ENCODE measurements at places on chromosomes 4 and X.

DNA sequence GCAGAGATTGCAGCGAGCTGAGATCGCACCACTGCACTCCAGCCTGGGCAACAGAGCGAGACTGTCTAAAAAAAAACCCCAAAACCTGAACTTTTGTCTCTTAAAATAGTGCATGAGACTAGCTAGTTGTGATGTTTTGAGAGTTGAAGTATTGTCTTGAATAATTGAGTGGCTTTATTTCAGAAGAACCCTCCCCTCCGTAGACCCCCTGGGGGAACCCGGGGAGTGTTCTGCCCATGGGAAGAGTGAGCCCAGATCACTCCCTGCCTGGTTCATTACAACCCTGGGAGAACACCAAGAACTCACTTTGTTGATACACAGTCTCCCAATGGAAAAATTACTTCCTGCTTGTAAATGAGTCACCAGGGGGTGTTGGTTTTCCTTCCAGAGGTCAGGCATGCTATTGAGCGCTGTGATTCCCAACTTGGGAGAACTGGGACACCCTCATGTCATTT lies 65.3 kb upstream of the SHISA3 start:
- H3K27ac ChIP-seq, result no peak overlapping the region
- H3K4me1 ChIP-seq, result no peaks in the 10 kb centered on the region
- H3K36me3 ChIP-seq, result no peaks in the 10 kb centered on the region
- DNase-seq, result no peak
- no peaks in the 10 kb centered on the region for H3K27me3 ChIP-seq
- no peak overlapping the region for H3K4me3 ChIP-seq

DNA sequence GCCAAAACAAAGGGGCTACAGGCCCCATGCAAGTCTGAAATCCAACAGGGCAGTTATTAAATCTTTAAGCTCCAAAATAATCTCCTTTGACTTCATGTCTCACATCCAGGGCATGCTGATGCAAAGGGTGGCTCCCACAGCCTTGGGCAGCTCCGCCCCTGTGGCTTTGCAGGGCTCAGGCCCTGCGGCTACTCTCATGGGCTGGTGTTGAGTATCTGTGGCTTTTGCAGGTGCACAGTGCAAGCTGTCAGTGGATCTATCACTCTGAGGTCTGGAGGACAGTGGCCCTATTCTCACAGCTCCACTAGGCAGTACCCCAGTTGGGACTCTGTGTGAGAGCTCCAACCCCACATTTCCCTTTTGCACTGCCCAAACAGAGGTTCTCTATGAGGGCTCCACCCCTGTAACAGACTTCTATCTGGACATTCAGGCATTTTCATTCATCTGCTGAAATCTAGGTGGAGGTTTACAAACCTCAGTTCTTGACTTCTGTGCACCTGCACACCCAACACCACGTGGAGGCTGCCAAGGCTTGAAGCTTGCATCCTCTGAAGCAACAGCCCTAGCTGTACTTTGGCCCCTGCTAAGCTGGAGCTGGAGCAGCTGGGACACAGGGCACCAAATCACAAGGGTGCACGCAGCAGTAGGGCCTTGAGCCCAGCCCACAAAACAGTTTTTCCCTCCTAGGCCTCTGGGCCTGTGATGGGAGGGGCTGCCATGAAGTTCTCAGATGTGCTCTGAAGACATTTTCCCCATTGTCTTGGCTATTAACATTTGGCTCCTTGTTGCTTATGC lies 154.8 kb upstream of the PDE5A start:
- DNase-seq, result no peak
- no peaks in the 10 kb centered on the region for H3K27me3 ChIP-seq
- no peaks in the 10 kb centered on the region for H3K4me1 ChIP-seq
- no peaks in the 10 kb centered on the region for H3K36me3 ChIP-seq
- no peak overlapping the region for H3K4me3 ChIP-seq

- H3K4me1 ChIP-seq, result no peaks in the 10 kb centered on the region
- H3K27ac ChIP-seq, result no peak overlapping the region
- DNase-seq, result no peak
- no peaks in the 10 kb centered on the region for H3K27me3 ChIP-seq
- no peak overlapping the region for H3K4me3 ChIP-seq
- H3K36me3 ChIP-seq, result no peaks in the 10 kb centered on the region
Observed at GRCh38 chr4:108884596-108884995, 121.7 kb upstream of the ETNPPL start.

- no peak overlapping the region for H3K27ac ChIP-seq
- no peaks in the 10 kb centered on the region for H3K27me3 ChIP-seq
- H3K4me3 ChIP-seq, result no peak overlapping the region
- no peak for DNase-seq
- no peaks in the 10 kb centered on the region for H3K36me3 ChIP-seq
Observed at GRCh38 chr4:53961351-53961750, 103.1 kb downstream of the CHIC2 start.

DNA sequence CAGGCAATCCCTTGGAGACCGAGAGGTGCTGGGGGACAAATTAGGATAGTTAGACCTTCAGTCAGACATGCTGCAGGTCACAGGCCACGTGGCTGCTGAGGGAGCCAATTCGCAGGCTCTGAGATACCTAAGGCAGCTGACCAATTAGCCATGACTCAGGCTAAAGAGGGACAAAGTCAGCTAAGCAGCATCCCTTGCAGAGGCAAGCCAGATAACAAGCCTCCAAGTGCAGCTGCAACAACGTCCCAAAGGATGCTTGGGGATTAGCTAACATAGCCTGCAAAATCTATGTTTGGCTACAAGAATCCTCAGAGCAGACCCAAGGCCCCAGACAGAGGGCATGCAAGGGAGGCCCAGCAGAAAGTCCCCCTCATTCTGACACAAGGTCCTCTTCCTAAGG lies 93.5 kb downstream of the SEL1L3 start:
- peaks cover 1% of the 10 kb centered on the region for H3K4me1 ChIP-seq
- H3K36me3 ChIP-seq, result no peaks in the 10 kb centered on the region
- no peak for DNase-seq
- no peak overlapping the region for H3K27ac ChIP-seq
- H3K4me3 ChIP-seq, result no peak overlapping the region
- no peaks in the 10 kb centered on the region for H3K27me3 ChIP-seq

- H3K27ac ChIP-seq, result no peak overlapping the region
- no peak overlapping the region for H3K4me3 ChIP-seq
- no peak for DNase-seq
- no peaks in the 10 kb centered on the region for H3K27me3 ChIP-seq
Observed at GRCh38 chr4:55038176-55038890, 87.1 kb downstream of the KDR start.

DNA sequence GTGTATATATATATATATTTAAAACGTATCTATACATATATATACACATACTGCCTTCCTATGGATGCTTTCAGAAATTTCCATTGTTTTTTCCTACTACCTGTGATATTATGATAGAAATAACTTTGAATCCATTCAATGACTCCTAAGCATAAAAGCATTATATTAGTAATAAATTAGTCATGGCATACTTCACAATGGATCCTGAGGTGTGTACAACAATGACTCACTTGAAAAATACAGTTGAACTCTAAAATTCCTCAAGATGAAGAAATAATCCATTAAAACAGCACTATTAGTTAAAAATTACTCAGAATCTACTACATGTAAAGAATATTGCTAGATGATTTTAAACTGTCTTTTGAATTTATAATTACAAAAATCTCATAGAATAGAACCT lies 201.1 kb downstream of the STPG2 start:
- no peak for DNase-seq
- H3K4me1 ChIP-seq, result no peaks in the 10 kb centered on the region
- no peak overlapping the region for H3K27ac ChIP-seq

- no peak overlapping the region for H3K4me3 ChIP-seq
- H3K27me3 ChIP-seq, result no peaks in the 10 kb centered on the region
- no peaks in the 10 kb centered on the region for H3K36me3 ChIP-seq
- no peak for DNase-seq
- no peaks in the 10 kb centered on the region for H3K4me1 ChIP-seq
Observed at GRCh38 chr4:163666332-163666873, 171.9 kb downstream of the TMA16 start.

DNA sequence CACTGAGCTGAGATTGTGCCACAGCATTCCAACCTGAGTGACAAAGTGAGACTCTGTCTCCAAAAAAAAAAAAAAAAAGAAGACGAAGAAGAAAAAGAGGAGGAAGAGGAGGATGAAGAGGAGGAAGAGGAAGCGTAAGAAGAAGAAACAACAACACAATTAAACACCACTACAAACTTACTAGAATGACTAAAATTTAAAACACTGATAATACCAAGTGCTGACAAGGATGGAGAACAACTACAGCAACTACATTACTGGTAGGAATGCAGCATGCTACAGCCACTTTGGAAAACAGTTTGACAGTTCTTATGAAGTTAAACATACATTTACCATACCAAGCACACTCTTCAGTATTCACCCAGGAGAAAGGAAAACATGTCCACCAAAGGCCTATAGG lies 24.1 kb downstream of the LRBA start:
- no peaks in the 10 kb centered on the region for H3K4me1 ChIP-seq
- H3K27ac ChIP-seq, result no peak overlapping the region
- DNase-seq, result no peak
- no peaks in the 10 kb centered on the region for H3K27me3 ChIP-seq
- no peak overlapping the region for H3K4me3 ChIP-seq
- H3K36me3 ChIP-seq, result no peaks in the 10 kb centered on the region

GRCh38 chr4:161604516-161605300 lies 559.1 kb downstream of the FSTL5 start:
- H3K27me3 ChIP-seq, result no peaks in the 10 kb centered on the region
- no peak overlapping the region for H3K27ac ChIP-seq
- no peak overlapping the region for H3K4me3 ChIP-seq

GRCh38 chrX:121902463-121902862 lies 855.1 kb downstream of the GLUD2 start:
- no peak overlapping the region for H3K27ac ChIP-seq
- no peaks in the 10 kb centered on the region for H3K27me3 ChIP-seq
- DNase-seq, result no peak
- no peak overlapping the region for H3K4me3 ChIP-seq
- no peaks in the 10 kb centered on the region for H3K36me3 ChIP-seq
- no peaks in the 10 kb centered on the region for H3K4me1 ChIP-seq

GRCh38 chr4:121053601-121054143 lies 18.7 kb downstream of the NDNF start:
- no peak for DNase-seq
- H3K27me3 ChIP-seq, result no peaks in the 10 kb centered on the region
- H3K4me1 ChIP-seq, result peaks cover 7% of the 10 kb centered on the region
- H3K4me3 ChIP-seq, result no peak overlapping the region
- H3K27ac ChIP-seq, result no peak overlapping the region
- H3K36me3 ChIP-seq, result no peaks in the 10 kb centered on the region

DNA sequence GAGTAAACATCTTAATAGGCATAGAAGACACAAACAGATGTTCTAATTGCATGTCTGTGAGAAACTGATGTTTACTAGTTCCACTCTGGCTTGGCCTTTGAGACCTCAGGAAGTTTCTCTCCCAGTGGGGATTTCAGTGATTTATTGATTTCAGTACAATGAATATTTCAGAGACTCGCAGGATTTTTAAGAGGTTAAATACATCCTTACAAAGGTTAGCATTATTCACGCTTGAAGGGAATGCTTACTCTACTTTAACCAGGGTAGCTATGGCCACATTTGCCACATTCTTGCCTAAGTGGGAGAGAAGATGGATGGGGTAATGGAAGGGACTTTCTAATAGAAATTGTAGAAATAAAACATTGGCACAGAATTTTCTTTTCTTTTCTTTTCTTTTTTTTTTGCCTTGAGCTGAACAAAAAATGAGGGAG lies 480.1 kb downstream of the SPRY1 start:
- peaks cover 1% of the 10 kb centered on the region for H3K4me1 ChIP-seq
- H3K4me3 ChIP-seq, result no peak overlapping the region
- DNase-seq, result no peak
- no peaks in the 10 kb centered on the region for H3K27me3 ChIP-seq
- no peaks in the 10 kb centered on the region for H3K36me3 ChIP-seq

DNA sequence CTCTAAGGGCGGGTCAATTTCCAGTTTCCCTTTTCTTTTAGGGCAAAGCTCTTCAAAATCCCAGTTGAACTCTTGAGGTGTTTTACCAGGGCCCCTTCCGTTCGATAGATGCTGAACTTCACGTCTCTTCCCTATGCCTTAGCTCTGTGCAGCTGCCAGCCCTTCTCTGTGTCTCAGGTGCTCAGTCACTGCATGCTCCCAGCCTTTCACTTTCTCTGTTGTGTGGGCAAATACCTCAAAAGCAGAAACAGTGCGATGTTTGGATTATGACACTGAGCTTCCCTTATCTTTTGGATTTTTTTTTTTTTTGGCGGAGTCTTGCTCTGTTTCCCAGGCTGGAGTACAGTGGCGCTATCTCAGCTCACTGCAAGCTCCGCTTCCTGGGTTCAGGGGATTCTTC lies 108.5 kb downstream of the CLDN22 start:
- DNase-seq, result no peak
- H3K4me3 ChIP-seq, result no peak overlapping the region
- no peak overlapping the region for H3K27ac ChIP-seq
- H3K36me3 ChIP-seq, result no peaks in the 10 kb centered on the region

DNA sequence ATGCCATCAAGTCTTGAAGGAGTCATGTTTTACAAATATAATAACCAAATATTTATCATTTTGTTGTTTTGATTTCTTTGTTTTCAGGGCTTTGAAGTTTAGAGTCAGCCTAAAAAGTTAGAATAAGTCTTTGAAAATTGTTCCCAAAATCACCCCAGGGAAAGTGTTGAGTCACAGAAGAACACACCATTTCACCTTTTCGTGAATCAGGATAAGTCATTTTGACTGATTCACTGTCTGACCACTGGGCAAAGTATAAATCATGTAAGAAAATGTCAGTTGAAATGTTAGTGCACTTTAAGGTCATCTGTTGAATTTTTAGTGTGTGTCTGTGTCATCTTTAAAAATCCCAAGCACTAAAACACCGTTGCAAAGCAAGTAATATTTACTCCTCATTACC lies 1320.1 kb downstream of the RPA4 start:
- no peak overlapping the region for H3K27ac ChIP-seq
- no peaks in the 10 kb centered on the region for H3K4me1 ChIP-seq
- H3K27me3 ChIP-seq, result no peaks in the 10 kb centered on the region
- H3K36me3 ChIP-seq, result no peaks in the 10 kb centered on the region
- no peak for DNase-seq

- no peak for DNase-seq
- H3K27ac ChIP-seq, result no peak overlapping the region
- no peaks in the 10 kb centered on the region for H3K36me3 ChIP-seq
- peaks cover 2% of the 10 kb centered on the region for H3K4me1 ChIP-seq
Observed at GRCh38 chrX:10759141-10759799, 138.9 kb upstream of the MID1 start.

DNA sequence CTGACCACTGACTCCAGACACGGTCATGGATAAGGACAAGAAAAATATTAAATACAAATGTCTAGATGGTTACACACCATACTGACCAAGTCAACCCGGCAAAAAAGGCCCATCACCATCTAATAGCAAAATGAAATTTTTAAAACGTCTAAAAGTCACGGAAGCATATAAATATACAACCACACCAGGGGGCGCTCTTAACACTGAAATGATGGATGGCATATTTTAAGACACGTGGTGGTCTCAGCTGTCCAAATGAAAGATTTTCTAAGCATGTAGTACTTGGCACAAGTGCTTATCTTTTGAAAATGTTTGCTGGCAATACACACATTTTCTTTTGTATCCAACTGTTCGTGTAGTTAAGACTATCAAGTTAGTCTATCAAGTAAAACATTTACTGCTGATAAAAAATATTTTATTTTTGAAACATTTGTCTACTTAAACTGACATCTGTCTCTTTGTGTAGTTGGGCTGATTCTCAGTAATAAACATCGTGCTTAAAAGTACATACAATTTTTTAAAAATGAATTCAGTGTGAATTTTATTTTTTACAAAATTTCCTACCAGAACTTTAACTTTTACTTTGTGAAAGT lies 64.6 kb downstream of the COX7B2 start:
- no peak overlapping the region for H3K4me3 ChIP-seq
- H3K27ac ChIP-seq, result no peak overlapping the region
- H3K36me3 ChIP-seq, result no peaks in the 10 kb centered on the region
- H3K27me3 ChIP-seq, result no peaks in the 10 kb centered on the region

GRCh38 chrX:70183091-70183490 lies 5.8 kb downstream of the DGAT2L6 start:
- H3K4me1 ChIP-seq, result no peaks in the 10 kb centered on the region
- no peak overlapping the region for H3K4me3 ChIP-seq
- no peak for DNase-seq
